ENCODE measurements at places on chromosomes 7 and 10. TPM values are rescaled to one million over a fixed set of nuclear protein-coding genes. Genes with fewer than 3 reads are reported as not detected.

The RGR gene
- not detected for total RNA-seq

The PDZD7 gene
- 0.53 TPM for total RNA-seq

The AKR1C2 gene
- 16.6 TPM for total RNA-seq

The PON1 gene
- total RNA-seq, result not detected

The DMBT1 gene
- total RNA-seq, result not detected

The MKX gene
- total RNA-seq, result 15.8 TPM

The UPK3B gene
- 7.6 TPM for total RNA-seq

The RBM48 gene
- 2.2 TPM for total RNA-seq

The CFAP58 gene
- total RNA-seq, result not detected

The CDNF gene
- not detected for total RNA-seq

The HOXA7 gene
- total RNA-seq, result 12.0 TPM

The SFTPA1 gene
- not detected for total RNA-seq

The KLF14 gene
- total RNA-seq, result not detected

The BBS9 gene
- 23.3 TPM for total RNA-seq

The FAM237B gene
- total RNA-seq, result not detected

The VWA2 gene
- not detected for total RNA-seq

The PNLIPRP2 gene
- total RNA-seq, result not detected

The TWIST1 gene
- 2.0 TPM for total RNA-seq

The HOXA5 gene
- 22.0 TPM for total RNA-seq

The HGF gene
- total RNA-seq, result 11.7 TPM

The PRF1 gene
- 6.2 TPM for total RNA-seq

The TRIM50 gene
- total RNA-seq, result not detected

The CPED1 gene
- total RNA-seq, result 69.5 TPM

The PLEKHS1 gene
- total RNA-seq, result not detected

The ASB10 gene
- not detected for total RNA-seq

The RTKN2 gene
- total RNA-seq, result not detected

The PNLIPRP1 gene
- not detected for total RNA-seq

The AGR2 gene
- not detected for total RNA-seq

The C10orf143 gene
- total RNA-seq, result 0.11 TPM

The PTPRZ1 gene
- total RNA-seq, result 0.64 TPM

The SFRP4 gene
- total RNA-seq, result 25.7 TPM

The ZKSCAN5 gene
- 4.4 TPM for total RNA-seq

The CHST3 gene
- 41.4 TPM for total RNA-seq

The CAV1 gene
- total RNA-seq, result 156 TPM

The CUL2 gene
- total RNA-seq, result 9.7 TPM

The CABCOCO1 gene
- not detected for total RNA-seq

The SFTPD gene
- not detected for total RNA-seq

The LRRC4 gene
- 0.43 TPM for total RNA-seq

The NT5C3A gene
- total RNA-seq, result 8.3 TPM

The LAMB1 gene
- total RNA-seq, result 198 TPM

The ARID5B gene
- total RNA-seq, result 92.5 TPM

The AGR3 gene
- not detected for total RNA-seq

The NUDCD3 gene
- total RNA-seq, result 39.3 TPM

The LRRN3 gene
- total RNA-seq, result 1.7 TPM

The MRC1 gene
- total RNA-seq, result 15.1 TPM

The METTL27 gene
- total RNA-seq, result not detected

The STEAP2 gene
- 18.7 TPM for total RNA-seq

The FANK1 gene
- not detected for total RNA-seq

The GBX1 gene
- not detected for total RNA-seq

The PDK4 gene
- 227 TPM for total RNA-seq

The FAM25C gene
- not detected for total RNA-seq

The MBLAC1 gene
- not detected for total RNA-seq

The RADIL gene
- 42.4 TPM for total RNA-seq

All from ascending aorta (tissue), 2 donors.